Activated CD4-positive, alpha-beta T cell treated with anti-CD3 and anti-CD28 coated beads, Interleukin-2, amount 10 ng/mL, durations not matched to agents 7 days and 5 days (primary cell): ENCODE measurements at places on chromosomes 5 and 9. TPM values are rescaled to one million over a fixed set of nuclear protein-coding genes. Genes with fewer than 3 reads are reported as not detected.

GRCh38 chr5:181200816-181201215 is 4.2 kb downstream of the TRIM7 start:
- no peak for DNase-seq

DNA sequence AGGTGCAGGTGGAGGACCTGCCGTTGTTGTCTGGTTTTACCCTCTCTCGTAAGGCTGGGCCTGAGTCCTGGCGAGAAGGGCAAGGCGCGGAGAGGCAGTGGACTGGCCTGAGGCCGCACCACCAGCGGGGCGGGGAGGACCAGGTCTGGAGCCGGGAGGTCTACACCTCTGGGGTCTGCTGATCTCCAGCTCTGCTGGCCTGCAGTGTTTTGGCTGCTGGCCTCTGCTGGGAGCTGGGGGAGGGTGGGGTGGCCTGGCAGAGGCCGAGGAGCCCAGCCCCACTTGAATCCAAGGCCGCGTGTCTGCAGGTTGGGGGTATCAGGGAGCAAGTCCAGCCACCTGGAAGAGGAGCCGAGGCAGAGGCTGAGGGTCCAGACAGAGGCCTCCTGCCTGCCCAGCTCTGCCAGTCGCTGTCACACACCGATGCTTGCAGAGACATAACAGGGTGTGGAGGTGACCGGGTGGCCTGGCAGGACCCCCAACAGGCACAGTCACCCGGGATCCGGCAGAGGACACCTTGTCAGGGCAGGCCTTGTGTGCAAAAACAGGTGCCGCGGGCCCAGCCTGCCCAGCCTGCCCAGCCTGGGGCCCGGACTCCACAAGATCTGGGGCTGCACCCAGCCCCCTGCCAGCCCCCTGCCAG is 29.9 kb upstream of the NOTCH1 start:
- DNase-seq: no peak

GRCh38 chr9:4979239-4979638 is 5.8 kb upstream of the JAK2 start:
- no peak for DNase-seq

DNA sequence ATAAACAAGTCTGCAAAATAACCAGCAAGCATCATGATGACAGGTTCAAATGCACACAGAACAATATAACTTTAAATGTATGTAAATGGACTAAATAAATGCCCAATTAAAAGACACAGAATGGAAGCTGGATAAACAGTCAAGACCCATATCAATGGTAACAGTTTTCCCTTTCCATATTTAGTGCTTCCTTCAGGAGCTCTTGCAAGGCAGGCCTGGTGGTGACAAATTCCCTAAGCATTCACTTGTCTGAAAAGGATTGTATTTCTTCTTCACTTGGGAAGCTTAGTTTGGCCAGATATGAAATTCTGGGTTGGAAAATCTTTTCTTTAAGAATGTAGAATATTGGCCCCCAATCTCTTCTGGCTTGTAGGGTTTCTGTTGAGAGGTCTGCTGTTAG is 120.2 kb upstream of the RASA1 start:
- no peak for DNase-seq

DNA sequence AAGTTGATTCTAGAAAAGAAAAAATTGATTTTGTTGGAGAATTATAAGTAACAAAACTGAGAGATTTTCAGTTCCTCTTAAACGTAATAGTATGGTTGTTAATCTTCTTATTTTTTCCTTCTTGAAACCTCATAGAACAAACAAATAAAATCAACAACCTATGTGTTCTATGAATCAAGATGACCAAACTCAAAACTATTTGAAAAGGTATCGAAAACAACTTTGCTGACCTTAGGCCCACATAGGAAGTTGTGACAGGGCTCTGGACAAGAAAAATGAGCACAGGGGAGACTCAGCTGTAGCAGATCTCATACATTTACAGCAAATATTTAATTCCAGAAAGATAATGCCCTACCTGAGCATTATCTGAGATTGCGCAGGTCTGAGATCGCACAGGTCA is 169.4 kb upstream of the CCNH start:
- DNase-seq: no peak

GRCh38 chr9:127449332-127449966 is 1.8 kb downstream of the RPL12 start:
- DNase-seq: no peak

GRCh38 chr5:59094864-59095263 is 512.0 kb downstream of the RAB3C start:
- DNase-seq: no peak

DNA sequence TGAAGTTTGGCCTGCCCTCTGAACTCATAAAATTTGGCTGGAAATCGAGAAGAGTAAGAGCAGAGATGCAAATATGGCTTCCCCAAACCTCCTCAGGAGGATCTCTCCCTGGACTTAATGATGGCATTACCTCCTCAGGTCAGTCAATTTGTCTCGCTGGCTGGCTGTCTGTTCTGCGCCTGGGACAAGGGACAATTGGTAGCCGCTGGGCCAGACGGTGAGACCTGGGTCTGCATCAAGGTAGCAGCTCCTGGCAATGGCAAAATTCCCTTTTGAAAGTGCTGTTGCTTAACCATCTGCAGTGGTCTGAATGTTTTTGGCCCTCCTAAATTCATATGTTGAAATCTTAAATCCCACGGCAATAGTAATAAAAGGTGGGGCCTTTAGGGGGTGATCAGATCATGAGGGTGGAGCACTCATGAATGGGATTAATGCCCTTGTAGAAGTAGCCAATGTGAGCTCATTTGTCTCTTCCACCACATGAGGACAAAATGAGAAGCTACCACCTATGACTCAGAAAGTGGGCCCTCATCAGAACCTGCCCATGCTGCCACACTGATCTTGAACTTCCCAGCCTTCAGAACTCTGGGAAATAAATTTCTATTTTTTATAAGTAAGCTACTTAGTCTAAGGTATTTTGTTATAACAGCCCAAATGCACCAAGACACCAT is 439.3 kb upstream of the KLF4 start:
- no peak for DNase-seq

- DNase-seq: peak; percentile 22
These were observed 612 bp upstream of the ATG10 start for GRCh38 chr5:81971111-81971711.

Gene KIF4B
- not detected for total RNA-seq
